ENCODE measurements at places on chromosomes 4 and X.

DNA sequence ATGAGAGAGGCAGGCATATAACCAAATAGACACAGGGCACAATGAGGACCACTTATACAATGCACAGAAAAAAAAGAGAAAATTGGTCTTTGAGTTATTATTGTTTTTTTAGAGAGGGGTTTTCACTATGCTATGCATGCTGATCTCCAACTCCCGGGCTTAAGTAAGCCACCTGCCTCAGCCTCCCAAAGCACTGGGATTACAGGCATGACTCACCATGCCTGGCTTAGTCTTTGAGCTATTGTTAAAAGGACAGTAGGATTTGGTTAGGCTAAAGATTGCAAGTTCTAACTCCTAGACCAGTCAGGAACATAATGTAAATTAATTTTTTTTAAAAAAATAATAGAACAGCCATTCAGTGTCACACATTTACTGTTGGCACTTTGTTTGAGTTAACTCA lies 340.1 kb downstream of the GPAT3 start:
- DNase-seq, result no peak

- no peak for DNase-seq
These were observed 296.8 kb upstream of the AADAT start for GRCh38 chr4:170386511-170386910.

GRCh38 chrX:44025555-44025954 lies 52.4 kb upstream of the NDP start:
- DNase-seq, result peak; percentile 10

DNA sequence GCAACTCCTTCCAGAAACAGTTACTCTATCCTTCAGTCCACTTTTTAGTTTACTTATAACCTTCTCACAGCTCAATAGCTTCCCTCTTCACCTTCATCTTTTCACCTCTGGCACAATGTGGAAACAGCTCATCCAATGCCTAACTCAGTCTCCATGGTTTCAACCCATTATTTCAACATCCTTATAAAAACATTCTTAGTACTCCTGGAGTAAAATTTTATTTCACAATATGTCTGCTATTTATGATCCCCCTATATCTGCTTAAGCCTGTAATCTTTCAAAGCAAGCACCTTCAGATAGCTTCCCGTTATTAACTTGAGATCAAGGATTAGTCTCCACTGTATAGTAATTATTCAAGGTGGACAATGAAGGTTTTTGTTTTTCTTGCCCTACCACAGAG lies 156.3 kb downstream of the GASK1B start:
- no peak for DNase-seq

DNA sequence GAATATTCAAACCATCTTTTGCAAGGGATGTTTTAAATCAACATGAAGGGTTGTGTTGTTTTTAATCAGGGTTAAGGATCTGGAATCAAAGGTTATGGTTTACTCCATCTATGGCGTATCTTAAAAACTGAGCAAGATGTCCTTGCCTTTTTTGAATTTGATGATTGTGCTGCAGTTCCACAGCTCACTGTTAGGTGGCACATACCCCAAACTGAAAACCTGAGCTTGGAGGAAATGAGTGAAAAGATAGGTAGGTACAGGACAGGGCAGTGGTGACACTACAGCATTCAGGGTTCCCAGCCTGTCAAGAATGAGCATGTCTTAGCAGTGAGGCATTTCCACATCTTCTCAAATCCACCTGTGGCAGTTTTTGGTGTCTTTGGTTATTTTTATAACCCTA lies 13.1 kb upstream of the EOLA1 start:
- DNase-seq, result no peak

DNA sequence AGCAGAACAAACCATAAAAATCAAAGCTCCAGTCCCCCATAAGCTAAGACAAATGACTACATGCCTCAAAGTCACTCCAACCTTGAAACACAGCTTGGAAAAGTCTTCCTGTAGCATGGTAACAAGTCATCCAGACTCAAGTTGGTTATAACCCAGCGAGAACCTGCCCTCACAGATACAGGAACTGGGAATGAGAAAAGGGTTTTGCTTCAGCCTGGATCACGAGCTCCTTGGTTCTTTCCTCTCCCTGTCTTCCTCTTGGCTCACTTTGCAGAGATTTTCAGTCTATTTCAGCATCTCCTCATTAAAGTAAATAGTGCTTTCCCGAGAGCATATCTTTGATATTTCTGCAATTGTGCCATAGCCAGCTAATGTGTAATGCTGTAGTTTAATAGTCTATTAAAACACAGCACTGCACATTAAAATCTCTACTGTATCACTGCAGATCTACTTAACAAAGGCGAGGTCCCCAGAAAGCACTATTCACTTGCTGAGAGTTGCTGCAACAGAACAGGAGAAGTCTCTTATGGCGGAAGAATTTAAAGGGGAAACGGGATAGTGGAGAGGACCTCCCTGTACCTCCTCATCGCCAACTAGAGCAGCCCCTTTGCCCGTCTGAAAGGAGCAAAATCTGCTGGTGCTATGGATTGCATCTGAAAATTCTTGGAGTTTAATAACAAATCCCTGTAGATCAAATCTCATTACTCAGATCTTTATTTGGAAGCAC lies 249.3 kb upstream of the GATB start:
- DNase-seq, result no peak

DNA sequence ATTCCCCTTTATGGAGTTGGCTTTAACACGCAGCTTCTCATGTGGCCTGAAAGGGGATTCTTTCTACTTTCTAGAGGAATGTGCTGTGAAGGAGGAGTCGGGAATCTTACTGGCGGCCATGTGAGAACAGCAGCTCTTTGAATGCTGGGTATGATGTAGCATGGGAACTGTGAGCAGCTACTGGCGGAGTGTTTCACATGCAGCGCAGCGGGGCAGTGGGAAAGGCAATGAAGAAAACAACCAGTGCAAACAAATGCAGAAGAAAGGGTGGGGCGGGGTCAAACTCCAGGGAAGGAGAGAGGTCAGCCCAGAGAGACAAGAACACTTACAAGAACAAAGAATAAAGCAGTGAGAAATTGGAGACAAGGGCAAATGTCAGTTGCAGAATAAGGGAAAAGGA lies 363.8 kb upstream of the FTHL17 start:
- no peak for DNase-seq

GRCh38 chr4:56755901-56756300 lies 65.6 kb downstream of the SPINK2 start:
- DNase-seq, result no peak

DNA sequence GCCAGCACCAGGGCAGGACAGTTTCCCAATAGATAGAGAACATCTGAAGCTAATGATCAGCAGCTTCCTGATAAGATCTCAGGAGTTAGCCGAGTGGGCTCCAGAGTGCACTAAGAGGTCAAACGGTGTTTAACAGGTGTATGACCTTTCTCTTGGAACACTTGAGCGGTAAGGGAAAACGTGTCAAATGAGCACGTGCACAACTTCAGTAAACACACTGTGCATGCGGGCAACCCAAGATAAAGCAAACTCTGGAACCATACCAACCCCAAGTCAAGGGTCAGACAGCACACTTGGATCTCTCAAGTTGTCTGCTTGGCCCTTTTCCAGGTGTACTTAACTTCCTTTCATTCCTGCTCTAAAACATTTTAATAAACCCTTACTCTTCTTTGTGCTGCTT lies 1941.5 kb upstream of the PCDH10 start:
- no peak for DNase-seq

- DNase-seq, result no peak
These were observed 11.2 kb upstream of the UBA6 start for GRCh38 chr4:67712000-67712625.

- DNase-seq, result no peak
These were observed 243.6 kb downstream of the ANK2 start for GRCh38 chr4:113293043-113293560.

DNA sequence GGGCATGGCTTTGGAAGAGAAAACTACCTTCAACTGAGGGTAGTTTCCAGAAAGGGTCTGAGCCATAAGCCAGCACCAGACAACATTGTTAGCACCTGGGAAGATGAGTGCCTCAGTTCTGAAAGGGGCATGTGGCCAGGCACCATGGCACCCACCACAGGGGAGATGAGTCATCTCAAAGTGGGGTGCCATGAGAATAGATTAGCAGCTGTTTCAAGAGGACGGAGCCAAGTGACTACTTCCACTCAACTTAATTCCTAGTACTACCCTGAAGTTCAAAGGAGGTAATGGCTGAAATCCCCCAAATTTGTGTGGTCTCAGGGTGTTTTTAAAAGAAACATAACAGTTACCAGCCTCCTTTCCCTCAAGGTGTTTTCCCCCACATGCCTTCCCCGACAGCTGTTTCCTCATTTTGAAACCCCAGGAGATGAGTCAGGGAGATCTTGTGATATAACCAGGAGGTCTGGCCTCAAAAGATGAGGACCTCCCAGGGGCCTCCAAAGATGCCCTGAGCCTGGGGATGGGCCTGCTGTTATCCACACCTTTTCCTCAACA lies 27.8 kb upstream of the FTHL17 start:
- no peak for DNase-seq

- no peak for DNase-seq
These were observed 1.0 kb downstream of the IDUA start for GRCh38 chr4:987624-988513.

DNA sequence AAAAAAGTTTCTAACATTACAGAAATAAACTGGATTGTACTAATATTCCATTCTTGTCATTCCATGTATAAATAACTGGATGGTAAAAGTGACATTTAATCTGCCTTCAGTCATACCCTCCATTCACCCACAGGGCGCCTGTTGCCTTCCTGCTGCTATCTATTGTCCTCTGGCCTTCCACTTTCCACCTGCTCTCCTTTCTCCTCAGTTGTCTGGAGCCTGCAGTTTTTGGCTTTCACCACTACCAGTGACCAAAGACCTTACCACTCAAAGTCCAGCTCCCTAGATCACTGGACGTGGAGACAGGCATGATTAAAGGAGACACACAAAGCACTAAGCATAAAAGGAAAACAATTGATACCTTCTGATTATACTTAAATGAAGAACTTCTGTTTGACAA lies 46.2 kb upstream of the NHS start:
- DNase-seq, result no peak

GRCh38 chr4:88854481-88854880 lies 156.9 kb upstream of the NAP1L5 start:
- no peak for DNase-seq

DNA sequence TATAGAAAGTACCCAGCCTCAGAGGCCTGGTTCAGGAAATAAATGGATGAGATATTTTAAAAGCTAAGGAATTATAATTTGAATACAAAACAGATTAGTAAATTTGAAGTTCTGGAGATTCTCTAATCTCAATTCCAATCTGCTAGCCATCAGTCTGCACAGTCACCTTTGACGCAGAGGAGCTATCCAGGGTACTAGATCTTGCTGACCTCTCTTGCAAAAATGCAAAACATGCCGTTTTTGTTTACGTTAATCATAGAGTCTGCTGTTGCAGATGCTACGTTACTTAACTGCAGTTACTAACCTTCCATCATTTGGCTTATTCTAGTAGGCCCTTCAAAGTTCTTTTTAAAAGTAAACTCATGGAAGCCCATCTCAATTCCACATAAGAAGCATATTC lies 10.4 kb downstream of the CCSER1 start:
- DNase-seq, result no peak

GRCh38 chr4:184666670-184667069 lies 17.1 kb downstream of the PRIMPOL start:
- DNase-seq, result no peak

DNA sequence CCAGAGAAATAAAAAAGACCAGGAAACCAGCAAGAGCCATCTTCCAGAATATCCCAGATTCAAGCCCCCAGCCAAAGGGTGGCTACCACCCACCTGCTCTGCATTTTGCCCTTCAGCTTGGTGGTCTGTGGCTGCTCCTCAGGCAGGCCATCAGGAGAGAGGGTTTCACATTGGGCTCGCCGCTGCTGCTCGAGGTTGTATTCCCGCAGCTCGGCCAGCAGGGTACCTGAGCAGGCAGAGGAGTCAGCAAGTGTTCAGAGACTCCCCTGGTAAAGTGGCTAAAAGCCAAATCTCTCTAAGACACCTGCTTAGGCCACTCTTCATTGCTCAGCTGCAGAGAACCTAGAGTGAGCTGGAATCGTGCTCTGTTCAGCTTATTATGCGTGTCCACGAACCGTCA lies 110.8 kb upstream of the HSD17B10 start:
- no peak for DNase-seq

- DNase-seq, result no peak
These were observed 30.2 kb downstream of the TRO start for GRCh38 chrX:54950730-54951375.

DNA sequence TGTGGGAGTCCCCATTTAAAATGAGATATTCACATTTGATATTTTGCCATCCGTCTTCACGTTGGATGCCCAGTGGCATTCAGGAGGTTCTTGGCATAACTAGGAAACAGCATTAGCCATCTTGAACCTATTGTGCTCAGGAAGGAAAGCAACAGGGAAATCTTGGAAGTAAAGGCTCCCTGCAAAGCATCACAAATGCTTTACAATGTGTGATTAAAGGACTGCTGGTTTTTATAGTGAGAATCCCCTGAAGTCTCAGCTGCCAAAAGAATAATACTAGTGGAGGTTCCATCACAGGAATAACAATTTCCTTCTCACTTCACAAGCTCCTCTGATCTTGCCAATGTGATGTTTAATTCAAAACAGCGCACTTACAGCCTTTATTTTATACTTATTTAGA lies 49.7 kb upstream of the NPNT start:
- no peak for DNase-seq

Data from fibroblast of skin of left quadriceps (primary cell).